ENCODE measurements at places on chromosomes 1 and 21.
A peak's percentile ranks its signal among the peaks of the same experiment; 100 is the strongest.

- no peak for DNase-seq
Measured at GRCh38 chr1:173555651-173556305, 47.1 kb downstream of the SLC9C2 start.

DNA sequence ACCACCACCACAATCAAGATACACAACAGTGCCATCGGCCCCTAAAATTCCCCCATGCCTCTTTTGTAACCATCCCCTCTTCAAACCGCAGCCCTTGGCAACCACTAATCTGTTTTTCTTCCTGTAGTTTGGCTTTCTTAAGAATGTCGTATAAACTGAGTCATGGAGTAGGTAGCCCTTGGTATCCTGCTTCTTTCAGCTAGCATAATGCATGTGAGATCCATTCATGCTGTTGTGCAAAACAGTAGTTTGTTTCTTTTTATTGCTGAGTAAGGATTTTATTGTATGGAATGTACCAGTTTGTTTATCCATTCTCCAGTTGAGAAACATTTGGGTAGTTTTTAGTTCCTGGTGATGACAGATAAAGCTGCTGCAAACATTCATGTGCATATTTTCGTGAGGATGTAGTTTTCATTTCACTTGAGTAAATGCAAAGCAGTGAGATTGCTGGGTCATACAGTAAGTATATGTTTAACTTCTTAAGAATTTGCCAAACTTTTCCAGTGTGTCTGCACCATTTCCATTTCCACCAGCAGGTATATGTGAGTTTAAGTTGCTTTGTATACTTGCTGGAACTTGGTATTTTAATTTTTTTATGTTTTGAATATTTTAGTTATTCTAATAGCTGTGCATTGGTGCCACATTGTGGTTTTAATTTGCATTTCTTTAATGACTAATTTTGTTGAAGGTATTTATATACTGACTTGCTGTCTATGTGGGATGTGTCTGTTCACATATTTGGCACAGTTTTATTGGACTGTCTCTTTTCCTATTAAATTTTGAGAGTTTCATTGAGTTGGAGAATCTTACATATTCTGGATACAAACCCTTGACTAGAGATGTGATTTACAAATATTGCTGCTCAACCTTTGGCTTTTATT lies 148.4 kb upstream of the MAP1LC3C start:
- no peak for DNase-seq

- no peak for DNase-seq
Measured at GRCh38 chr1:109816175-109816811, 52.6 kb upstream of the EPS8L3 start.

DNA sequence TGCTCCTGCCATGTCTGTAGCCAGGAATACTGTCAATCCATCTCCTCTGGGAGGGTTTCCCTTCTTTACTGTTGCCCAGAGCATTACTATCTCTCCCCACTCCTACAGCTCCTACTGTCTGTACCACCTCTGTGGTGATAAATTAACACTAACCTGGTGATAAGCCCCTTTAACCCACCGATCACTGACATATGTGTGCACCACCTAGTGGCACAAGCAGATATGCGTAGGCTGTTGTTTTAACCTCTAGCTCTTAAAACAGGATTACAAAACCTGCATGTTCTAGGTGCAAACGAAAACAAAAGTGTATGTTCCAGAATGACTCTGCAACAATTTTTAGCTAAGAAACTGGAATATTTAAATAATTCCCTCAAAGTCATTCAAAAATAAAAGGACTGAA lies 93.9 kb upstream of the BEND5 start:
- no peak for DNase-seq

GRCh38 chr1:246608616-246609376 lies 42.5 kb downstream of the CNST start:
- DNase-seq: no peak

DNA sequence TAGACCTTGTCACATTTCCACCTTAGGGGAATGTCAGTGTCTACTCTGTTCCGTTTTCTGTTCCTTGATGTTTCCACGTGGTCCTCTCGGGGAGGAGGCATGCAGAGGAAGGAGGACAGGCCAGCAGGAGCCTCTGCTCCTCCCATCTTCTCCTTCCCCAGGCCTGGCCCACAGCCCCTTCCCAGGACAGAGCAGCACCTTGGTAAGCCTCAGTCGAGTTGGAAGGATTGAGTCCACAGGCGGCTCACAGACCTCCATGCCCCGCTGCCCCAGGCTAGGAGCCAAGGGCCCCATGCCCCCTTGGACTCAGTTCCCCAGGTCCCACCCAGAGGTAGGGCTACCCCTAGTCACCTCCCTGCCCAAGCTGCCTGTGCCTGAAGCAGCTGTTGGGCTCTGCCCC lies 36.5 kb downstream of the IGSF21 start:
- DNase-seq: no peak

DNA sequence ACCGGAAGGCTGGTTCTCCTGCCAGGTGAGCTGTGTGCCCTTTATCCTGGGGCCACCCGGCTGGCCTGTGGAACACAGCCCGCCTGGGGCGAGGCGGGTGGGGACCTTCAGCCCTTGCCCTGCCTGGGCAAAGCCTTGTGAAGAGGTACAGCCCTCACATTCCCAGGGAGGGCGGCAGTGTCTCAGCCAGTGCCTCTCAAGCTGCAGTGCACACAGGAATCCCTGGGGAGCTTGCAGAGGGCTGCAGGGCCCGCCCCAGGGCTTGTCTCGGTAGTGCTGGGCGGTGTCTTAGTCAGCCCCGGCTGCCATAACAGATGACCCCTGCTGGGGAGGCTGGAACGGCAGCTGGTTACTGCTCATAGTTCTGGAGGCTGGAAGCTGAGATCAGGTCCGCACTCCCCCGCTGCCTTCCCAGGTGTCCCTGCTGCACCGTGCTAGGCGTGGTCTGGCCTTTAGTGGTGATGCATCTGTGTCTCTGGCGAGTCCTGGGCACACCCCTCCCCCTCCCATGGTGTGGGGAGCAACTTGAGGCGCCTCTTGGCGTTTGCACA lies 12.6 kb downstream of the DFFB start:
- DNase-seq: no peak

- no peak for DNase-seq
Measured at GRCh38 chr1:157116737-157117103, 17.1 kb upstream of the ETV3L start.

DNA sequence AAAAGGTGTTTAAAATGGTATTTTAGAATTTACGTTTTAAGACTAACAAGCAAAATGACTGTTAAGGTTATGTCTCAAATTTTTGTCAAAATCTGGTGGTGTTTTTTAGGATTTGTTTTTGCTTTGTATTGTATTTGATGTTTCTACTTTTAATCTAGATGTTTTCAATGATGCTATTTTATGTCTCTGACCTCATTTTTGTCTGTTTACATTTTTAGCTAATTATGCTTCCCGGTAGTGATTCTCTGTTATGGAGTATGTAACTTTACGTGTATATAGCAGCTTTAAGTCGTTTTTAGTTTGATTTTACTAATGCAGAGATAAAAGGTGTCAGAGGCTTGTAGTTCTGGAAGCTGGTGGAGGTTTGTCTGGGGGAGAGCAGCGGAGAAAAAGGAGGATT lies 71.8 kb downstream of the PRDM2 start:
- DNase-seq: no peak

GRCh38 chr1:12625276-12625675 lies 7.3 kb upstream of the DHRS3 start:
- DNase-seq: no peak

DNA sequence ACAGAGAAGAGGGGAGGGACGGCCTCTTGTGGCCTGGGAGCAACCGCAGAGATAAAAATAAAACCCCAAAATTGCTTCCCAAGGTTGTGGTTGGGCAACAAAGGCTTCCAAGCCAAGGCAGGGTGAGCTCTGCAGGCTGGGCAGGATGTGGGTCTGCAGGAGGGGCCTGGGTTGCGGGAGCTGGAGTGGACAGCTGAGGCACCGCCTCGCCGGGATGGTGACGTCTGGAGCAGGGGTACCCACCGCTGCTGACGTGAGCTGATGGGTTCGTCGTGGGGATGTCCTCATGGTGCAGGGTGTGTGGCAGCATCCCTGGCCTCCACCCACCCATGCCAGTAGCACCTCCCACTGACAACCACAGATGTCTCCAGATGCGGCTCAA lies 3.7 kb downstream of the AURKAIP1 start:
- DNase-seq: no peak

GRCh38 chr1:206931709-206932108 lies 10.0 kb upstream of the FCMR start:
- DNase-seq: no peak

- DNase-seq: no peak
Measured at GRCh38 chr1:94094469-94095111, 26.4 kb downstream of the ABCA4 start.

GRCh38 chr1:52602856-52603600 lies 857 bp downstream of the GPX7 start:
- DNase-seq: no peak

- no peak for DNase-seq
Measured at GRCh38 chr1:183604038-183604808, 14.0 kb upstream of the NCF2 start.

DNA sequence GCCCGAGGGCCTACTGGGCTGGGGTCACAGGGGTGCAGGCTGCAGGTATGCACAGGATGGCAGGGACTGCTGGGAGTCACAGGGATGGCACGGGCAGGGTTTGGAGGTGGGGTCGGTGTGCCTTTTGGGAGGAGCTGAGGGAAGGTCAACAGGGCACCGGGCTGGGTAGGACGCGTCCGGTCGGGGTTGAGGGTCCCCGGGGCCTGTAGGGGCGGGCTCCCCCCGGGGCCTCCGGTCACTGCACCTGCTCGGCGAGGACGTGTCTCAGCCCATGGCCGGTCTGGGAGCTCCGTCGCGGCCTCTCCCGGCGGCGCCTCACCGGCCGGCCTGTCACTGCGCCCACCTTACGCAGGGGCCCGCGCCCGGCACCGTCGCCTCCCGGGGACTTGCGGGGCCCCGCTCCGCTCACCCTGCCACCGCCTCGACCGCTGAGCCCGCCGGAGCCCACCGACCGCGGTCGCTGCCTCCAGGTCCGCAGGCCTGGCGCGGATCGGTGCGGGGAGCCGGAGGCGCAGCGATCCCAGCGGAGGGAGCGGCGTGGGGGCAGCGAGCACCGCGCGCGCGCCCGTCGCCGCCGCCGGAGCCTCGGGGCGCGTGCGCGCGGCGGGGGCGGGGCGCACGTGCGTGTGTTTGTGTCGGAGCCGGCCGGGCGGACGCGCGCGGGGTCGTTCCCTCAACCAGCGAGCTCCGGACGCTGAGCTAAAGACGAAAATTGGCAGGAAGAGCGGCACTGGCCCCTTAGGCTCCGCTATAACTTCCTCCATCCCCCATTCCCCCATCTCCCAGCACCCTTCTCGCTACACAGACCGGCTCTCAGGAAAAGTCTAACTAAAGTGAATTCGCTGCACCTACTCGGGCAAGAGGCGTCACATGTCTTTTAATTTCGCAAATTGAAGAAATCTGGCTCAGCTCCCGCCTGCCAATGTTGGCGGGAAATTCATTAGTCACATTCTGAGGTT lies at the start of gene AMIGO1:
Gene AMIGO1, minus strand, starts transcription at position 552 of the 959 bp plus-strand sequence. CDS start 815 bp downstream, outside the sequence.
- peak; percentile 15 for DNase-seq

- DNase-seq: no peak
Measured at GRCh38 chr1:90723590-90724108, 6.5 kb upstream of the BARHL2 start.

DNA sequence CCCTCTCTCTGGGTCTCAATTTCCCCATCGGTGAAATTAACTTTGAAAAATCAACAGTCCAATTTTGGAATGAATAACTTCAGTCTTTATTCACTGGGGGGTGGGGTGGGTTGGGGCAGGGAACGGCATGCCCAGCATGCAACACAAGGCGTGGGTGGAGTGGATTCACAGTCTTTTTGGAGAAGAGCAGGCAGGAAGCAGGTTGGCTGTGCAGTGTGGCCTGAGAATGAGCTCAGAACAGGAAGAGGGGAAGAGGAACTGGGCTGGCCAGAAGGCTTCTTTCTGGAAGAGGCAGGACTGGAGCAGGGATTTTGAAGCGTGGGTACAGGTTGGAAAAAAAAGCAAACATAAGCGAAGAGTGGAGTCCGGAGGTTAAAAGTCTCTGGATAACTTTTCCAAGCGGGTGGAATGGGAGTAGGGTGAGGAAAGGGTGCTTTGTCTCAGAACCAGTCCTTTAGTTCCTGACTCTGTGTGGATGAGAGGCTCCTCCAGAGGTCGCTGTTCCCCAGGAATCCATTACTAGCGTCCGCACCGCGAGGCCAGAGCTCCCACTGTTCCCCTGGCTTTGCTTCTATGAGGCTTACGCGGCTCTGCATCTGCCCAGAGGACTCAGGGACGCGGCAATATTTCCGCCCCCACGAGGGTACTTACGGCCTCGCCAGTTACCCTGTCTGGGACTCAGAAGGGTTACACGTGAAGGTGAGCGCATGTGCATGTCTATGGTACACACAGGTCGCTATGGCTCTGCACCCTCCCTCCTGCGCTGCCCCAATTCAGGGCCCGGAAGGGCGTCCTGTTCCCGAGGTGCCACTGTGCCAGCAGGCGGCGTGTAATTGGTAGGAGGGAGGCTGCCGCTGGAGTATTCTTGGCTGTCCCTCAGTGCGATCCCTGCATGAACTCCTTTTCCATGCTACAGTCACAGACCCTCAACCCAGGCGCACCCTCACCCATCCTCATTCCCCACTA lies 5.5 kb upstream of the FOXD2 start:
- DNase-seq: peak; percentile 20

DNA sequence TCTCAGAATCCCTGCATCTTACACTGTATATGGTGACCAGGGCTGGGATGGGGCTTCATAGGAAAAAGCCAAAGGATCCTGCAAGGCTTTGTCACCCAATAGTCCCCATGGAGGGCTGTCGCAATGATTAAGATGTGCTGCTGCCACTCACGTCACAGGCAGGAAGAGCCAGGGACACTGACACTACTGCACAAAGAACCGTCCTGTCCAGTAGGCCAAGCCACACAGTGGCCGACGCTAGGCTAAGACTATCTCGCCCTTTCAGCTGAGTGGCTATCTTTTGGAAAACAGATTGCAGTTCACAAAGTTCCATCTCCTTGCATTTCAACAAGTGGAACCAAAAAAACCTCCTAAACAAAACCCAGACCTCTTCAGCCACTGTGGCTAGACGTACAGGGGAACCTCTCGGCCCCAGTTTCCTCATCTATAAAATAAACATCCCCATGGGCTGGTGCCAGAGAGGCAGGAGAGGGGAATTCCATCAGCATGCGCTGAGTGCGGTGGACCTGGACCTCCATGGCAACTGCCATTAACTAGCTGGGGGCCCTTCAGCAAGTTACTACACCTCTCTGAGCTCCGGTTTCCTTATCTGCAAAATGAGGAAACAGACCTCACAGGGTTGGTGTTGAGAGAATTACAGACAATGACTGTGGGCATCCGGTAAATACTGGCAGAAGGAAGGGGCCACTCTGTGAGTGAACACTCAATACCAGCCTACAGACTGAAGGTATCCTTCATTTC lies 8.7 kb downstream of the CAPZB start:
- DNase-seq: no peak

GRCh38 chr1:29222686-29223085 lies 8.0 kb downstream of the MECR start:
- DNase-seq: no peak
